Peyer's patch (tissue), 4 donors: ENCODE measurements at places on chromosomes 5 and 9. TPM values are rescaled to one million over a fixed set of nuclear protein-coding genes. Genes with fewer than 3 reads are reported as not detected.

- no peak overlapping the region for H3K27ac ChIP-seq
- H3K4me3 ChIP-seq = no peak overlapping the region
- peaks cover 7% of the 10 kb centered on the region for H3K4me1 ChIP-seq
- no peaks in the 10 kb centered on the region for H3K36me3 ChIP-seq
- peak; percentile 54 for DNase-seq
Observed at GRCh38 chr9:116549061-116549664, 137.9 kb upstream of the TRIM32 start.

DNA sequence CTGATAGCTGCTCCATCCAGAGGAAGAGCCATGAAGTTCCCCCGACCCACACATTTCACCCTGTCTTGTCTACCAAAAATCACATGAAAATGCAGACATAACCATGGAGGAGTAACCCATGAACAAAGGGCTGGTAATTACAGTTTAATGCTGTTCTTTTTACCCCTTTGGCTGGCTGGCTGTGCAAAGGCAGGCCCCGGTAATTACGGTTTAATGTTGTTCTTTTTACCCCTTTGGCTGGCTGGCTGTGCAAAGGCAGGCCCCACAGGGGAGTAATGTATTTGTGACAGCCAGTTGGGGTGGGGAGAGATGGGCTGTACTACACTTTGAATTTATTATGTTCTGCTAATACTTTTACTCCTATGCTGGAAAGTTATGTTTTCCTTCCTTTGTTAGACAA lies 41.7 kb downstream of the PIK3R1 start:
- H3K27ac ChIP-seq = no peak overlapping the region
- H3K27me3 ChIP-seq = no peaks in the 10 kb centered on the region
- H3K4me1 ChIP-seq = peaks cover 89% of the 10 kb centered on the region
- H3K4me3 ChIP-seq = no peak overlapping the region

DNA sequence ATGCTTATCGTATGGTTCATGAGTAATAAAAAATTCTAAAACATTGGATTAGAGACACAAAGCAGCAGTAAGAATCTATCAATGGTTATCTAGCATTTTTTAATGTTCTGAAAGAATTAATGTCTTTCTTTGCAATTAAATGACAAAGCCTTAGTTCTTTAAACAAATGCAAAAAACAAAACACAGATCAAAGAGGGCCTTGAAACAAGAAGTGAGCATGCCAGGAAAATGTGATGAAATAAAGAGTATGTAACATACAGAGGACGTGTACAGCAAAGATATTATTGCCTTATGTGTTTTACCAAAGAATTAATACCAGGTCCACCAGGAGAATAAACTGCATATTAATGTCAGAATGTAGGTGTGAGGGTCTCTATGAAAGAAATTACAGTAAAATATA lies 812.3 kb upstream of the GRAMD2B start:
- DNase-seq = no peak
- no peaks in the 10 kb centered on the region for H3K4me1 ChIP-seq
- H3K4me3 ChIP-seq = no peak overlapping the region
- no peaks in the 10 kb centered on the region for H3K27me3 ChIP-seq
- H3K36me3 ChIP-seq = no peaks in the 10 kb centered on the region

GRCh38 chr5:53069626-53070025 lies 39.9 kb downstream of the MOCS2 start:
- no peak for DNase-seq
- H3K27ac ChIP-seq = no peak overlapping the region
- H3K4me1 ChIP-seq = no peaks in the 10 kb centered on the region
- H3K4me3 ChIP-seq = no peak overlapping the region

GRCh38 chr5:134554319-134555222 lies 29.1 kb downstream of the JADE2 start:
- no peaks in the 10 kb centered on the region for H3K27me3 ChIP-seq
- H3K4me3 ChIP-seq = no peak overlapping the region
- H3K36me3 ChIP-seq = peaks cover 50% of the 10 kb centered on the region
- H3K4me1 ChIP-seq = peaks cover 27% of the 10 kb centered on the region

GRCh38 chr9:83554278-83554677 lies 16.1 kb upstream of the FRMD3 start:
- no peak overlapping the region for H3K4me3 ChIP-seq
- DNase-seq = no peak
- no peak overlapping the region for H3K27ac ChIP-seq
- H3K4me1 ChIP-seq = no peaks in the 10 kb centered on the region
- no peaks in the 10 kb centered on the region for H3K36me3 ChIP-seq
- H3K27me3 ChIP-seq = no peaks in the 10 kb centered on the region

DNA sequence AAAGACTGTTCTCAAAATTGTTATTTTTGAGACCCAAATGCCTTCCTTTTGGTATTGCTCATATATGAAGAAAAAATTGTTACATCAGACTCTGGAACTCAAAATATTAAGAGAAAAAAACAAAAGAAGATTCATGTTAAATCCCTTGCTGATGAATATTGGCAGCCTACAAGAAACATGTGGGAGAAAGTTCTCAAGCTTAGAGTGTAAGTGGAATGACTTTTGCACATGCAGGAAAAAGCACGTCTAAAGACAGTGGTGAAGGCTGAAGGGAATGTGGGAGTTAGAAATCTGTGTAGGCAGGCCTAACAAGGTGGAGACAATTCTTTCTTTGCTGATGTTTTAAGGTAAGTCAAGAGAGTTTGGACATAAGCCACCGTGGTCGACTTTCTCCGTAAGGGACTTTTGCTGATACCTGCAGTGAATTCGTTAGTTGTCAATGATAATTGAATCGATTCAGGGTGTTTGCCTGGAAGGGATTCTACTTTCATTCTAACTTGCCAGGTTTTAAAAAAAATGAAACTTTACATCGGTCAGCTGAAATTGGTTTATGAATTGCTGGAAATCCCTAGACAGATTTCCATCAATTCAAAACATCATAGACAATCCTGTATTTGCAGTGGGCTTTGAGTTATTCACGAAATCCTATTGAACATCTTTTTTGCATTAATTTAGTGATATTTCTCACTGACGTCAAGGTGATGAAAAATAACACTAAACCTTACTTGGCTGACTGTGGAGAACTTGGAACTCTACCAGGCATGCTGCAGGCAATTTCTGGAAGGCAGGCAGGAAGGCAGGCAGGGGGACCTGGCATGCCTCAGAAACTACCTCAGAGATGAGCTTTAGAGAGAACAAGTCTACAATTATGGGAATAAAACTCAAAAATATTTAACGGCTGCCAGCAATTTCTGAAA lies 359.1 kb upstream of the ADAMTSL1 start:
- DNase-seq = no peak
- H3K27me3 ChIP-seq = no peaks in the 10 kb centered on the region
- H3K4me1 ChIP-seq = no peaks in the 10 kb centered on the region

DNA sequence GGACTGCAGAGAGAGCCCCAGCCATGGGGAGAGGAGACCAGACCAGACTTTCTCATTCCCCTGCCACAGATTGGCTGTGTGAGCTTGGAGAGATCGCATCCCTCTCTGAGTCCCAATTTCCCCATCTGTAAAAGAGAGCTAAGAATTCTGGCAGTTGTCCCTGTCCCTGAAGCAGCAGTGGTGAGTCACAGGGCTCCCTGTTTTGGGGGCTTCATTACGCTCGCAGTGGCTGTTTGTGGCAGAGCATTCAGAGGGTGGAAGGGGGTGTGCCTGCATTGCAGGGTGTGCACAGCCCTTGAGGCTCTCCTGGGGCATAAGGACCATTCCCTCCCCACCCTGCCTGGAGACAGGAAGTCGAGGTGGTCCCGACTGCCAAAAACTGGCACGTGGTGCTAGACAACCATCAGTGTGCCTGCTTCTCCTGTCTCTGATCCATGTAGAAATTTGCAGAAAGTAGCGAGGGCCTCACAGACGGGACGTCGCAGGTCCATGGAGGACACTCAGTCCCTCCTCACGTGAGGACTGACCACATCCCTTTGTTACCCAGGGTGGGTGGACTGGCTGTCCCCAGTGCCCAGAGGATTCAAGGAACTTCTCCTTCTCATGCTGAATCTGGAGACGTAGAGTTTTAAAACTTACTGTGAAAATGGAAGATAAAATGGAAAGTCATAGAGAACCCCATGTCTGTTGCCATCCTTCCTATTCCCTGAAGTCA lies 35.3 kb downstream of the HRH2 start:
- H3K36me3 ChIP-seq = no peaks in the 10 kb centered on the region
- no peaks in the 10 kb centered on the region for H3K4me1 ChIP-seq
- no peak overlapping the region for H3K4me3 ChIP-seq
- DNase-seq = no peak
- H3K27me3 ChIP-seq = no peaks in the 10 kb centered on the region
- no peak overlapping the region for H3K27ac ChIP-seq

- no peak overlapping the region for H3K27ac ChIP-seq
- H3K36me3 ChIP-seq = no peaks in the 10 kb centered on the region
- no peak overlapping the region for H3K4me3 ChIP-seq
Observed at GRCh38 chr5:31100047-31100575, 93.4 kb upstream of the CDH6 start.

- no peaks in the 10 kb centered on the region for H3K4me1 ChIP-seq
- no peak for DNase-seq
- H3K27ac ChIP-seq = no peak overlapping the region
- H3K4me3 ChIP-seq = no peak overlapping the region
- no peaks in the 10 kb centered on the region for H3K27me3 ChIP-seq
- H3K36me3 ChIP-seq = no peaks in the 10 kb centered on the region
Observed at GRCh38 chr5:62596691-62597090, 18.1 kb downstream of the LRRC70 start.

DNA sequence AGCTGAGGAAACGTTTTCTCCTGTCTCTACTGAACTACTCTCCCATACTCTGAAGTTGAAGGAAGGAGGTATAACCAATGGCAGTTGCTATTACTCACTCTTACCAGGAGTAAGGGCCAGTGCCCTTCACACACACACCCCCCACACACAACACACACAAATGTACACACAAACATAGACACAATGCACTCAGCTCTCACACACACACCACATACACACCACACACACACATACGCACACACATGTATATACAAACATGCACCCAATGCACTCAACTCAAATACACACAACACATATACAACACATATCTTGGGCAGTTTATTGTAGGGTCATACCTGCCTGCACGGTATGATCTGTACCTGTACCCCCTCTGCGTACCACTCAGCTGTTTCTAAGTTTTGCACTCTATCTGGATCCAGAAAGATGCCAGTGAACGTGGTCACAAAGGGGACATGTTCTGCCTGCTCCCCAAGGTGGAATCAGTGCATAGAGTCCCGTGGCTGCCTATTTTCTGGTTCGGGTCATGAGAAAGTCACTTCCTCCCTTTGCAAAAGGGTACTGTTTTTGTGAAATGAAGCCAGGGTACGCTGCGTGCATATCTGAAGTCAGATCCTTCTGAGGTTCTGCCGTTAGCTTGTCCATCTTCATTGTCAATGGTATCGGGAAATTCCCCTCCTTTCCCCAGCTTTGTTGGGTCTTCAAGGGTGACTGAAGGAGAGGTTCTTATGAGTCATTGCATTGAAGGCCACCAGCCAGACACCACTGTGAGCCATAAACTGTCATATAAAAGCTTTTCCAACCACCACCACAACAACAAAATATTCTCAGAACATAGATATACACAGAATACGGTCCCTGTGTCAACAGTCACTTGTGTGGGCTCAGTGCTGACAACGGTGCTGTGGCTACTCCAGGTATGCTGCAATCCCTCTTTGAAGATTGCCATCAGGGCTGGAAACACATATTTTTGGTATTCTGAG lies 131.9 kb downstream of the UGCG start:
- H3K27ac ChIP-seq = no peak overlapping the region
- no peaks in the 10 kb centered on the region for H3K36me3 ChIP-seq
- H3K4me3 ChIP-seq = no peak overlapping the region
- no peaks in the 10 kb centered on the region for H3K27me3 ChIP-seq
- peaks cover 14% of the 10 kb centered on the region for H3K4me1 ChIP-seq

DNA sequence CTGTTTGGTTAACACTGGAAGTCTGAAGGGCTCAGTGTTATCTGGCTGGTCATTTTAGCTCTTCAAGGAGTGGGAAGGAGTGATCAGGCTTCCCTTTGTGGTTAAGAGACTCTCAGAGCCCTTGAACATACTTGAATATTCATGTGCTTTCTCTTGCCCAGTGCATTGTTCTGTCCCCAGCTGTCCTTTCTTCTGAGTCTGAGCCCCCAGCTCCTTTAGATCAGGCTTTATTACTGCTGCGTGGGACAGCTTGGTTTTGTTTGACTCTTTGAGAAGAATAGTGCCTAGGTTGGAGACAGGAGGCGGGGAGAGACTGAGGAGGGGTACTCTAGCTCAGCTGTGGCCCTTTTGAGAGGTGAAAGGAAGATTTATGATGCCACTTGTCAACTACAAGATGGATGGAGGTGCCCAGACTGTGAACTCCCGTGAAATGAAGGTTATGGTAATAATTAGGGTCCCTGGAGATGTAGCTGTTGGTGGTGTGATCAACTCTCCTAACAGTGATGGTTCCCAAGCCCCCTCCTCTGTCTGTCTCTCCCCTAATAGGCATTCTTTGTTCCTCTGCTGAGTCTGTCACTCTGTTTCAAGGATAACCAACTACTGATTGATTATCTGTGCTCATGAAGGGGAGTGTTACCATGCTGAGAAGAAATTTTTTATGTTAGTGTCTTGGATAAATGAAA lies 83.1 kb upstream of the GLRA1 start:
- H3K27me3 ChIP-seq = no peaks in the 10 kb centered on the region
- no peak overlapping the region for H3K4me3 ChIP-seq

- H3K4me1 ChIP-seq = no peaks in the 10 kb centered on the region
- no peak overlapping the region for H3K4me3 ChIP-seq
- H3K36me3 ChIP-seq = no peaks in the 10 kb centered on the region
- DNase-seq = no peak
Observed at GRCh38 chr5:106757672-106758071, 913.1 kb downstream of the EFNA5 start.

- no peak overlapping the region for H3K4me3 ChIP-seq
- peak; percentile 89 for DNase-seq
- H3K27me3 ChIP-seq = no peaks in the 10 kb centered on the region
- H3K36me3 ChIP-seq = no peaks in the 10 kb centered on the region
Observed at GRCh38 chr9:133334161-133334560, 1.8 kb downstream of the SURF6 start.

DNA sequence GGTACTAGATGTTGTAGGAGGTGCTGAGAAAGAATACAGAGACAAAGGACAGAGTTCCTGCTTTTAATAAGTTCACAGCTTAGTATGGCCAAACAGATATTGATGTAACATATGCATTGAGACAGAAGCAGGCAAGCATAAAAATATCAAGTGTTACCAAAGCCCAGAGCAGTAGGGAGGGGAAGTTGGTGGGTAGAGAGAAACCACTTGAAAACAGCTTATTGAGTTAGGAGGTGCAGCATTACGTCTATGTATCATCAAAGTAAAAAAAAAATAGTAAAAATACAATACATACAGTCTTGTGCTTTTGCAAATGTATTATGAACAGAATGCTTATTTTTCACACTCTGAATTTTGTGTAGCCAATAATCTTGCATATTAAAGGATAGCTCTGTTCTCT lies 441.8 kb upstream of the SGCD start:
- H3K27ac ChIP-seq = no peak overlapping the region
- no peak for DNase-seq
- no peaks in the 10 kb centered on the region for H3K27me3 ChIP-seq
- no peaks in the 10 kb centered on the region for H3K4me1 ChIP-seq

GRCh38 chr5:168054091-168054490 lies 237.4 kb upstream of the WWC1 start:
- H3K4me3 ChIP-seq = no peak overlapping the region
- H3K27me3 ChIP-seq = no peaks in the 10 kb centered on the region

GRCh38 chr9:134358662-134359319 lies 32.5 kb downstream of the RXRA start:
- H3K27me3 ChIP-seq = no peaks in the 10 kb centered on the region
- H3K27ac ChIP-seq = peak overlapping the region; percentile 21
- peaks cover 7% of the 10 kb centered on the region for H3K4me1 ChIP-seq
- H3K36me3 ChIP-seq = no peaks in the 10 kb centered on the region
- DNase-seq = no peak

The MRPL22 gene
- 8.7 TPM for total RNA-seq

The NEURL1B gene
- 38.8 TPM for total RNA-seq

The TAF7 gene
- total RNA-seq = 45.8 TPM

The FBXL17 gene
- total RNA-seq = 22.8 TPM

The CDKN2A gene
- total RNA-seq = 20.8 TPM

The INSL6 gene
- total RNA-seq = not detected

The PCDHGC4 gene
- 11.3 TPM for total RNA-seq

The MARCOL gene
- total RNA-seq = not detected

The IL3 gene
- not detected for total RNA-seq

The HRH2 gene
- total RNA-seq = 3.2 TPM
